ENCODE measurements at places on chromosomes 12 and 14.

DNA sequence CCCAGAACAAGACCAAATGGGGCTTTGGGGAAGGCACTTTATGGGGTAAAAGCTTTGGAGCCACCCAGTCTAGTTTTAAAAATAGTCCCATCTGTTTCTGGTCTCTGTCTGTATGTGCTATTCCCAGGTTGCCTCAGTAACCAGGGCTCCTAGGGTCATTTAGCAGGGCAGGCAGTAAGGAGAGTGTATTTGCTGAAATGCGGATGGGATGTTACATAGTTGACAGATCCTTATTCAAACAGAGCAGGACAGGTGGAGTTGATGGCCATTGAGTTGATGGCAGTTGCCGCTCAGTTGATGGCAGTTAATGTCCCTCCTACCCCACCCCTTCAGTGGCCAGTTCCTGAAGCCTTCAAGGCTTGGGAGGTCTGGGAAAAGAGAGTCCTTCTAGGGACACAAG, 4.6 kb downstream of the ZC3H10 start:
- DNase-seq = no peak

DNA sequence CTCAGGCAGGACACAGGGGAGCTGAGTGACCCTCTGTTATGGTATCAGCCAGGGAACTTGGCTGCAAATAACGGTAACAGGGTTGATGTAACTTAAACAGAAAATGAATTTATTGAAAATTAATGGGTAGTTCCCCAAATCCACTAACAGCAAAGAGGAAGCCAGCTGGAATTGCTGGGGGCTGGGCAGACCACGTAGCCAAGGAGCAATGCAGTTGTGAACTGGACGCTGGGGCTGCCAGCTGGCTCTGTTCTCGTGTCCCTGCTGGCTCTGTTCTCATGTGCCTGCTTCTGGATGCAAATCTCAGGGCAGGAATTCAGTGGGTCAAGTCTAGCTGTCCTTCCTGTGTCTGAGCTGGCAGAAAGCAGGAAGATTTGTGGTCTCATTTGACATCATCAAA, 1383.3 kb upstream of the TMEM132C start:
- DNase-seq = no peak

DNA sequence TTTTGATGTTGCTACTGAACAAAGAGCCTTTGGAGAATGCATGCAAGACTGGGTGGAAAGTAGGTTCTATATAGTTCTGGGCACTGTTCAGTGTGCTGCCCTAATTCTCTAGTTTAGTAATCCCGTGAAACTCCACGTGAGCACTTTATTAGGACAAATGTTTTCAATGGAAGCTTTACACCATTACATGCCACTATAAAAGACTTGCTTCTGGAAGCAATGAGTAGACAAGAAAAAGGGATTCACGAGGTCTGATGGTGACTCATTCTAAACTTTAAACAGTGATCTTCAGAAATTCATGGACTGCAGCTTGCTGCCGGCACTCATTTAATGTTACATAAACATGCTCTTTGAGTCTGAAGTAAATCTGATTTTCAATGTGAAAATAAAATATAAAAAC, 22.3 kb downstream of the ATG14 start:
- peak; percentile 96 for DNase-seq

GRCh38 chr14:69763761-69764510, 3.0 kb upstream of the SRSF5 start:
- no peak for DNase-seq

DNA sequence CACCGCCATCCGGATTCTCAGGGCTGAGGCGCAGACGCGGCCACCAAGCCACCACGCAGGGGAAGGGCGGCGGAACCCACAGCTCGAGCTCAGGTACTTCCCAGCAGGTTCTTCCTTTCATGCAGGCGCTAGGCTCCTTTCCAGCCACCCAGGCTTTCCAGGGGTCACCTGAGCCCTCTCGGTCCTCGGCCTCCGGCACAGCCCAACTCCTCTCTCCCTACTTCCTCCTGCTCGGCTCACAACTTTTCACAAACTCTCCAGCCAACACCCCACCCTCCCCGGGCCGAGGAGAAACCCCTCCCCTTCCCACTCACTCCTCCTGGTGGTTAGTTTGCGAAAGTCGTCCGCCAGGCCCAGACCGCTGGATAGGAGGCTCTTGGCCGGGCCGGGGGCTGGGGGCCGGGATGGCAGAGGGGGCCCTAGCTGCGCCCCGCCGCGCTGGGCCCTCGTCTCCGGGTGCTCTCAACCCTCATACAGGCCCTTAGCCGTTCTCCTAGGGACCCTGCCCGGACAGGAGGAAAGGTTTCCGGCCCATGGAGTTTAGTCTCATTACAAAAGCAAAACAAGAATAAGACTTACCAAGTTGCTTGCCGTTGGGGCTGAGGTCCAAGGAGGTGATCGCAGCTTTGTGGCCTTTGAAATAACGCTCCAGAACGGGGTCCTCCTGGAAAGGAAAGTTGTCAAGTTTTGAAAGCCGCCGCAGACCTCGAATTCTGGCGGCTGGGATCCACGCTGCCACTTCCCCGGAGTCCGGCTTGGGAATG, at the start of gene GALNT4:
GALNT4 (minus strand) TSS at position 256 of the 764 bp plus-strand sequence; CDS start at position 9, 247 bp downstream.
- peak; percentile 90 for DNase-seq

GRCh38 chr14:45742187-45742586, 489.2 kb upstream of the MIS18BP1 start:
- no peak for DNase-seq

DNA sequence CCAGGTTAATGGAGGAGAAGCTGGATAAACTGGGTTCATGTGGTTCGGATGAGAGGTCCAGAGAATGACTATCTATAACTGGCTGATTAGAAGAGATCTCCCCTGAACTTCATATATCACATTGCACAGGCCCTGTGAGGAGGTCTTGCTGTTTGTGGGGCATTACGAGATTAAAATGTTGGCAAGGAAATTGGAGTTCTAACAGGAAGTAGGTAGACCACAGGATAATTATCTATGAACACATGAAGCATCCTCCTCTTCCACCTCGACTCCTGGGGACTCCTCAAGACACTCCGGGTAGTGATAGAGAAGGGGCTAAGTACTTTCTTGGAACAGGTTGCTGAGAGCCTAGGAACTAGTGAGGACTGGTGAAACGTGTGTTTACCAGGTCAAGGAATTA, 418.8 kb downstream of the KCNH5 start:
- no peak for DNase-seq

- no peak for DNase-seq
Observed at GRCh38 chr14:103290961-103291360, 43.1 kb upstream of the EIF5 start.

GRCh38 chr14:94461526-94462218, 9.1 kb upstream of the SERPINA11 start:
- DNase-seq = no peak

GRCh38 chr14:77579065-77579464, 37.4 kb downstream of the SPTLC2 start:
- DNase-seq = no peak

GRCh38 chr12:114691763-114692185, 7.8 kb upstream of the TBX3 start:
- DNase-seq = no peak

GRCh38 chr14:91946622-91947474, 646 bp downstream of the FBLN5 start:
- DNase-seq = peak; percentile 22

DNA sequence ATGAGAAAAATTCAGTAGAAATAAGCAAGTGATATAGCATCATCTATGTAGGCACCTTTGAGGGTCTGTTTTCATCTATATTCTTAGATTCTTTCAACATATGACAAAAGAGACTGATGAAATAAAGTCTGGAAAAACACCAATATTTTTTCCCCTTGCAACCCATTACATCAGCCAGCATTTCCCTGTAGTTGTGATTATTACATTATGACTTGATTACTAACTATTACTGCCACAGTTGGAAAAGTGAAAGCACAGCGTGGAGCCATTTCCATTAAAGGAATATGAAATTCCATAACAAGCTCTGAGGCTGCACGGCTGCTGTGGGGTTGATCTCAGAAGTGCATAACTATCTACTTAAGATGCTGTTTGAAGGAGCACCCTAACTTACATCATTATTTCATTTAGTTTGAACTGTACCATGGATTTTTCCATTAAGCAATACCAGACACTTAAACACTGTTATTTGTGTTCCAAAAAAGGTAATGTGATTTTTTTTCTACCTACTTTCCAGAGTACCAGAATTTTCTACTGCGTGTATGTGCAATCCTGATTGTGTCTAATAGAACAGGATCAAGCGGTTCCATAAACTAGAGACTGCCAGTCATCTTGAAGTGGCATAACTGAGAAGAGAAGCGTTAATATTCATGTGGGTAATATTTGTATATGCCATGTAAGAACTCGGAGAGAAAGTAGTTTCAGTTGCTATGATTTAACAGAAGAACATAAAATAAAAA, 405.5 kb downstream of the MDGA2 start:
- DNase-seq = peak; percentile 37

- no peak for DNase-seq
Observed at GRCh38 chr14:92185559-92185958, 63.8 kb downstream of the CPSF2 start.

DNA sequence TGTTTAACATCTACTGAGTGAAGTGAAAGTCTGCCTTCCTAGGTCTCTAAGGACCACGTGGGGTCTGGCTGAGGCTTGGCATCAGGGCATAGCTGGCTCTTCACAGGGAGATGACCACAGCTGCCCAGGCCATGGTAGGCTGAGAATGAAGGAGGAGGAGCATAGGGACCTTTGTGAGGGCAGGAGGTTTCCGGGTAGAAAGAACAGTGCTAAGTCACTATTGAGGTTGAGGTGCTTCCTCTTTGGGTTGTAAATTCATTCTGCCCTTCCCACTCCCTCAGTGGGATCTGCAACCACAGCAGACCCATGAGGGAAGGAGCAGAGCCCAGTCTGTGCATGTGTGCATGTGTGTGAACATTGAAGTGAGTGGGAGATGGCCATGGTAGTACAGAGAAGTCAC, 909.6 kb downstream of the VRK1 start:
- DNase-seq = no peak

DNA sequence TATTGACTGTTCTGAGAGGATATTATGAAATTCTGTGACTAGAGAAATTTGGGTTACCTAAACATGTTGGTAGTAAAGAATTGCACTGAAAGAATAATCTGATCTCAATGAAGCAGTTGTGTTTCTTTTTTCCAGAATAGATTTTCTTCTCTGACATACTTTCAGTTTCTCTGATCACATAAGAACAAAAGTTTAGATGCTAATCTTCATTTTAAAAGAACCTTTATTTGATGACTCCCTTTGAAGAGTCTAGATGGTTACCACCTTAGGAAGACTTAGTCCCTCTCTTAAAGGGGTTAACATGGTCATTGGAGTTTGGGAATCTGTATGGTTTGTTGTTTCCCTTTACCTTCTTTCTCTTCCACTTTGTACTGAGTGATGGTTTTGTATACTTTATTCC, 58.6 kb downstream of the MON2 start:
- no peak for DNase-seq

- no peak for DNase-seq
Observed at GRCh38 chr14:74611650-74612349, at the start of gene LTBP2. TSS of gene LTBP2 (minus strand) at chr14:74612237. CDS start at chr14:74611944, 293 bp downstream.

- DNase-seq = no peak
Observed at GRCh38 chr12:117101953-117102799, 3.0 kb upstream of the TESC start.

GRCh38 chr12:46383654-46384450, 11.3 kb upstream of the SLC38A2 start:
- peak; percentile 76 for DNase-seq

DNA sequence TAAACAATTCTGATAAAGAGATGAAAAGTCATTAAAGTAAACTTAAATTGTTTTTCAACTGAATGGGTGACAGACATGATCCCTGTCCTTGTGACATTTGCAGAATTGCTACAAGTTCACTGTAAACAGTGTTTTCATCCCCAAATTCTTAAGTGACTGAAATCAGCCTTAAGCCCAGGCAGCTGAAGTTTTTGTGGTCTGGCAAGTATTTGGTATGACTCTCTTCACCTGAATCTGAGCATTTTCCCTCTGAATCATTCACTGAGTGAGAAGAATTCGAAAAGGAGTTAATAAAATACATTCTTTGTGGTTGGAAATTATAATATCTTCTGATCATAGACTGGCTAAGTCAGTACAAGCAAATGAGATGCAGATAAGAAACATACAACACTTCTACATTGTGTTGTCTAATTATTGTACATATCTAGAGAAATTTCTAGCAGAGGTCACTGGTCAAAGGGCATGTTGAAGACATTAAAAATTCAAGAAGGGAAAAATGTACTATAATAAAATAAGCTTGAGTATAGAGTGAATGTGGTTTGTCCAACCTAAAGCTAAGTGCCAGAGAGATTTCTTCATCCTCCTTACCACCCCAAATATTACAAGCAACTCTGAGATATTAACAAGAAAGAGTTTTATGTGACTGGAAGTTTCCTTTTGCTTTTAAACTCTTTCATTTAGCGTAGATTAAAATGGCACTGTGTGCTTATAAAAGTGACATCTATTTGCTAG, 177.8 kb upstream of the DIO2 start:
- no peak for DNase-seq

Measured in SK-MEL-5 (cell line).